Neural progenitor cell (in vitro differentiated cells): ENCODE measurements at places on chromosomes 16 and 17. TPM values are rescaled to one million over a fixed set of nuclear protein-coding genes. Genes with fewer than 3 reads are reported as not detected.

The PIRT gene
- total RNA-seq: not detected in 2 replicates

The DHRS7B gene
- 21.6 and 29.9 TPM in 2 replicates for total RNA-seq

The IGFBP4 gene
- 14.4 and 20.3 TPM in 2 replicates for total RNA-seq

The SEC14L5 gene
- 0.41 and 0.65 TPM in 2 replicates for total RNA-seq

The CXCL16 gene
- 0.21 and 0.43 TPM in 2 replicates for total RNA-seq

The CDRT15L2 gene
- not detected in 2 replicates for total RNA-seq

The ACSM2A gene
- total RNA-seq: not detected in 2 replicates

The CCDC78 gene
- 0.67 and 3.7 TPM in 2 replicates for total RNA-seq

The UTS2R gene
- total RNA-seq: 0.46 TPM in 1 of 2 replicates, not detected in the other

The DHRS7C gene
- not detected in 2 replicates for total RNA-seq

The KIF18B gene
- 15.1 and 46.0 TPM in 2 replicates for total RNA-seq

The CHST5 gene
- total RNA-seq: 0.37 TPM in 1 of 2 replicates, not detected in the other

The TMEM231 gene
- total RNA-seq: 10.9 and 14.4 TPM in 2 replicates

The SHISA9 gene
- total RNA-seq: 2.5 and 3.0 TPM in 2 replicates

DNA sequence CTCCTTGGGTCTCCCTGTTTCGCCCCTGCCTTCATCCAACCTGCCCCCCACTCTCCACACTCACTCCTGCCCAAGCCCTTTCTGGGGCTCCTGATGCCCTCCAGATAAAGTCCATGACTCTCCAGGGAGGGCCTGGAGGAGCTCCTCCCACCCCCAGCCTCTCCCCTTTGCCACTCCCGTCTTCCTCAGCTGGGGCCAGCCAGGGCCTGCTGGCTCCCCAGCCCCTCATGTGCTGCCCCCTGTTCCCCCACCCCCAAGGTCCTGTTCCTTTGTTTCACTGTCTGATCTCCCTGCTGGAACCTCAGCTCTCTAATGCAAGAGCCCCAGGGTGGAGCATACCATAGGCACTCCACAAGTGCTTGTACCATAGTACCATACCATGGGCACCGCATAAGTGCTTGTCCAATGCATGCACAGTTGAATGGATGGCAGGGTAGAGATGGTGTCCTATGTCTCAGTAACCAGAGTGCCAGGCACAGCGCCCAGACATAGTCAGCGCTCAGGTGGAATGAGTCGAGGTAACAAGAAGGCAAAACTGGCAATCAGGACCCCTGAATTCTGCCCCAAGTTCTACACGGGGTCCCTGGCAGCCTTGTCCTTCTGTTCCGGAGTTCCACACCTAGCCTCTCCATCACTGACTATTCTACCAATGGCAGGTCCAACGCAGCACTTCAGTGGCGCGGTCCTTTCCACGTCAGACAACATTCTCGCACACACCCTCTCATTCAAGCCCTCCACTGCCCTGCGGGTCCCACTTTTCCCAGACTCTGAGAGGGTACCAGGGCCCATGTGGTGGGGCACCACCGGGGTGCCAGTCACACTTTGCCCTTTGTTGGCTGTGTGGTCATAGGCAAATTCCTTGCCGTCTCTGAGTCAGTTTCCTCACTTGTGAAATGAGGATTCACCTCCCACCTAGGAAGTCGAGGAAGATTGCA lies 1.4 kb downstream of the PLCD3 start:
- DNase-seq: no peak

- DNase-seq: peak; percentile 96
These were observed 9.3 kb downstream of the CORO6 start for GRCh38 chr17:29613352-29613837.

GRCh38 chr17:1298606-1299005 lies 19.1 kb downstream of the TRARG1 start:
- peak; percentile 73 for DNase-seq

- DNase-seq: no peak
These were observed 79.7 kb upstream of the NOL11 start for GRCh38 chr17:67637901-67638641.

- DNase-seq: no peak
These were observed 506.8 kb upstream of the SALL1 start for GRCh38 chr16:51657848-51658247.

GRCh38 chr17:28887871-28888471 lies 9.6 kb downstream of the FLOT2 start:
- no peak for DNase-seq

GRCh38 chr17:70278844-70279462 lies 109.6 kb downstream of the KCNJ2 start:
- peak; percentile 2 for DNase-seq

- DNase-seq: no peak
These were observed 174.2 kb downstream of the STX8 start for GRCh38 chr17:9401434-9401833.

DNA sequence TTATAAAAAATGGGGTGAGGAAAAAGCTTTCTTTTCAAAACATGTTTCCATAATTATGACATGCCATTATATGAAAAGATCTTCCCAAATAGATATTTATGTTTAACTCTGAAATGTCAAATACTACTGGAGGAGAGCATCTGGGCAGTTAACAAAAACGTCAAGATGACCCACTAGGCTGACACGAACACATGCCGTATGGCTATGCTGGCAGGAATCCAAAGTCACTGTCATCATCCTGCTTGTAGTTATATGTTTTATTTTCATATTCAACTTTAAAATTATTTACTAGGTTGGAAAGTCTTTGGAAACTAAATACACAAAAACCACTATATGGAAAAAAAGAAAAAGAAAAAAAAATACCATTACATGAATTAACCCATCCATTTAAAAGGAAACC lies 27.3 kb downstream of the ANKFY1 start:
- DNase-seq: no peak

- DNase-seq: no peak
These were observed 2.6 kb downstream of the OVCA2 start for GRCh38 chr17:2044263-2044894.

DNA sequence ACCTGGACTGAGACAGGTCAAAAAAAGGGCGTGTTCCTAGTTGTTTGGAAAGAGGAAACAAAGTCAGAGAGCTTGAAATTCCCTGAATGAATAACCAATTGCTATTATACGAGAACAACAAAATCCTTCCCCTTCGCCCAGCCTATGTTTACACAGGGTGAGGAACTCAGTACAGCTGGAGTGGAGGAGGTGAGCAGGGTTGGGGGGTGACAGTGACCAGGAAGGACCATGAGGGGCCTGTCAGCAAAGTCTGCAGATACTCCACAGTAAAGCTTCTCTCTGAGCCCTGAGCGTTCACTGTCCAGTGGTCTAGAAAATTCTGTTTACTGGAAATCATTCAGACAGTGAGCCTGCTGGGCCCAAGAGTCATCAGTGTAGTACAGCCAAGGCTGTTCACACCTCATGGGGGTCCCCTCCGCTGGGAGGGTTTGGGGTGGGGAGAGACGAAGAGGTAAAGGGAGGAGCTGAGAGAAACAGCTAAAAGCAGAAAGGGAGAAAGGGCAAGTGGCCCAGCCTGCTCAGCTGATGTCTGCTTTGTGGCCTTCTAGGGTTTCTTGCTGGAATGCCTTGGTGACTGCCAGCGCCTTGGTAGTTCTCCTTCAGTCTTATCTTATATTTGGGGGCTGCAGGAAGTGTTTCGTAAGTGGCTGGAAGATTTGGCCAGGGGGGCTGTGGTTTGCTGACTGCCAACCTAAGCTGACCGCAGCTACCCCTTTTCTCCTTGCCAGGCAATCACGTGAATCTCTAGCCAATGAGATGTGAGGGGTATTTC lies 5.7 kb downstream of the DUSP3 start:
- DNase-seq: no peak

DNA sequence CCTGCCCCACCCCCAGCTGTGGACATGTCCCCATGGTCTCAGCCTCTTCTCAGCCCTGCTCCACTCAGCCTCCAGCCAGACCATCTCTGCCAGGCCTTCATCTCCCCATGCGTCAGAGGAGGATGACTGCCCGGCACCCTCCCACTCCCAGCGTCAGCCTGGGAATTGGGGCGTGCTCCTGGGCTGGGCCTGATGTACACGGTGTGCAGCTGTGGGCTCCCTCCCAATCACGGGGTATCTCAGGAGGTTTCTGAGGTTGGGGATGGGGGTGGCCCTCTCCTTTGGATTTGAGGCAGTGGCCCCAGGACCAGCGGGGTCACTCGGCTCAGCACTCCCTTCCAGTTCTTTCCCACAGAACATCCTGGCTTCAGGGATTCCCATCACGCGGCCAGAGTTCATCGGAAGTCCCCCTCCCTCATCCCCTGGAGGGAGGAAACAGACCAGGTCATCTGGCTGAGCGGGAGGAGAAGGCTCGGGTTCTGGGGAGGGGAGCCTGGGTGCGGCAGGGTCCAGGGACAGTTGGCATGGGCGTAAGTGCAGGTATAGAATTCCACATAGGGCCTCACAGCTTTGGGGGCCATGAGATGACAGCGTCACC lies 36.9 kb downstream of the SOCS3 start:
- DNase-seq: no peak

GRCh38 chr16:56600398-56600999 lies 7.9 kb upstream of the MT2A start:
- peak; percentile 61 for DNase-seq

DNA sequence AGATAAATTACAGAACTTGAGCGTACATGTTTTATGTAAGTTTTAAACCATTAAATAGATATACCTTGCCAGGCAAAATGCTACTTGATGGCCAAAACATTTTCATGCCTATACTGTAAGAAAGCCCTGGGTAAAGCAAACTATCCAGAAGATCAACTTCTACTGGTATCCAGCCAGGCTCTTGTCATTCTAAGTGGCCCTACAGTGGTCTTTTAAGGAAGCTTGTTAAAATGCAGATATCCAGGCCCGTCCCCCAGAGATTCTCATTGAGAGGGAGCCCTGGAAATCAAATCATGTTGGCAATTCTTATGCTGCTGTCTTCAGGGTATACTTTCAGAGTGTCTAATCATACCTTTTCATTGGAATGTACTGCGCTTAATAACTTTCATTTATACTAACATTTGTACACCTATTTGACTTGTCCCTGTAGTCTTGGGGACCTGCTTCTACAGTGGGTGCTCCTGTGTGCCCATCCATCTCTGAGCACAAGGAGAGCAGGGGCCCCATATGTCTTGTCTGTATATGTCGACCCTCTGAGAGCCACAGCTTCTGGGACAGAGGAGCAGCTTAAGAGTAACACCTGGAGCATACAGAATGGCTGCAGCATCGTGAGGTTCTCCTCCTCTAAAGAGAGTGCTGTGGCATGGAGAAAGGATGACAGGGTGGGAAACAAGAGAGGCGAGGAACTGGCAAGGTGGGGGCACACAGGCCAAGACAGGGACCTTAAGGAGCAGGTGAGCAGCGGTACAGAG lies 43.6 kb upstream of the ANKFY1 start:
- DNase-seq: no peak

DNA sequence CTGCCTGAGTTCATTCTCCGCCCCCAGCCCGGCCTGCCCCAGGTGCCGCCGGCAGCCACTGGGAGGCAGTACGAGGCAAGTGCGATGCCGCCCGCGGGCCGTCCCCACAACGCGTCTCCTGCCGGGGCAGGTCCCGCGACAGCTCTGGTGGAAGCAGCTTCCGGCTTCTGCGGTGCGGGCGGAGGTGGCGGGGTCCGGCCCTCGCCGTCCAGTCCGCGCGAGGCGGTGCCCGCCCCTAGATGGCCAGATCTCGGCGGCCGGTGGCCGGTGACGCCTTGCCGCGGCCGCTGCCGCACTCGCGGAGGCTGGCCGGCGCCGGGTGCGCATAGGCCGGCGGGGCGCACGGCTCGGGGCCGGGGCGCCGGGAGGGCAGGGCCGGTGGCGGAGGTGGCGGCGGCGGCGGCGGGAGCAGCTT lies 1.8 kb downstream of the GJD3 start:
- DNase-seq: peak; percentile 92

DNA sequence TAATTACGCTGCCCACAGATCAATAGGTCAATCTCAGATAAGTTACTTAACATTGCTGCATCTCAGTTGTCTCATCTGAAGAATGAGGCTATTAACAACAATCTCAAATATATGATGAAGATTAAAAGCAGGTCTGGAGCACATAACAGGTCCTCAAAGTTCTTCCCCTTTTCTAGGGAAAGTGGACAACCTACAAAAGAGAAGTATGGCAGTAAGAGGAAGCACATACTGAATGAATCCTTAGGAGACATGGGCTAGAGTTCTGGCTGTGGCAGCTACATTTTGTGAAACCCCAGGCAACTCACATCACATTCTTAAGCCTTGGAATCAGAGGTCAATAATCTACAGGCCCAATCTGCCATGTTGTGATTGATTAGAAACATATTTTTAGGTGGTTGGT lies 180.6 kb downstream of the PCTP start:
- DNase-seq: no peak

- DNase-seq: no peak
These were observed 33.7 kb upstream of the AXIN2 start for GRCh38 chr17:65595071-65595656.

GRCh38 chr17:50586421-50587247 lies 26.1 kb downstream of the CACNA1G start:
- DNase-seq: no peak

- DNase-seq: peak; percentile 92
These were observed 55.9 kb upstream of the PLCG2 start for GRCh38 chr16:81723098-81723723.

DNA sequence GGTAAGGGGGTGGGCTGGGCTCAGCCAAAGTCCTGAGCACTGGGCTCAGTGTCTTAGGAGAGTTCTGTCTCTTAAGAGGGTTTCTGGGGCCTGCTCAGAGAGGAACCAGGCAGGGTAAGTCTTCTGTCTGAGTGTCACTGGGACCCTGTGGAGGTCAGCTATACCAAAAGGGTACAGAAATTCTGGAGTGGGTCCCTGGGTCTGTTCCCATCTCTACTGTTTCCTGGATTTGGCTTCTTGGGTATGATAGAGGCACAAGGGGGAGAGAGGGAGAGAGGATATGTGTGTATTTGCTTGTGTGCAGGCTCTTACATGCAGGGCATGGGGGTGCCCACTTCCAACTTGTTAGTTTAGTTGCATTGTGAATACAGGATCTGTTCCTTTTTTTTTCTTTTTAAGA lies 1.6 kb downstream of the E2F4 start:
- DNase-seq: no peak

- no peak for DNase-seq
These were observed 937.7 kb upstream of the SOX9 start for GRCh38 chr17:71183066-71183660.

- no peak for DNase-seq
These were observed 25.4 kb downstream of the NAGPA start for GRCh38 chr16:5008311-5008731.

- DNase-seq: peak; percentile 68
These were observed 78.4 kb upstream of the NKD1 start for GRCh38 chr16:50469744-50470321.

- no peak for DNase-seq
These were observed 6.3 kb downstream of the TERF2IP start for GRCh38 chr16:75653922-75654321.

DNA sequence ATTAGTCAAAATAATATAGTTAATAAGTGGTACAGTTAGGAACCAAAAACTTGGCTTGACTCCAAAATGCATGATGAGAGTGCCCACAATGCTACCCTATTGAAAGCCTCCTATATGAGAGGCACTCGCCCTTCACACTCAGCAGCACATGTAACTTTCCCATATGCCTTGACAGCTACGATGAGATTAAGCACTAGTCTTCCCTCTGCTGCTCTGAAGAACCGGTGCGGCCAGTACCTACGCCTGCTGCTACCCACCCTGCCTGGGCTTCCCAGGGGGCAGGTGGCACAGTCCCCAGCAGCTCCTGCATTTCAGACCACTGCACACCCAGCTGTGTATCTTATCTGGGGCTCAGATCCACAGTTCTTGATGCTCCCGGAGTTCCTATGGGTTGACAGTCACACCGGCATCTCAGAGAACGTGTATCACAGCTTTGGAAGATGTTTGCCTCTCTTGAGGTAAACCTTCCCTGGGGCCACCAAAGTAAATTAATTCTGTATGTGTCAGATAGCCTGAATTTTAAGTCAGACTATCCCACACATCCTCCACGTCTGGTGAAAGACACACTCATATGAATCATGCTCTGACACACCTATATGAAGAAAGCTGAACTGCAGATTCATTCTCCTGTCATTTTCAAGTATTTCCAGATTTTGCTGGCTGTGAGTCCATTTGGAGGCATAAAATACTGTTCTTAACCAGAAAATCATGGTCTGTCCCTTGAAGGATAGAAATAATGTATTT lies 77.8 kb downstream of the MYH10 start:
- no peak for DNase-seq
